ENCODE measurements at places on chromosomes 11 and 22.

GRCh38 chr11:75845324-75845723 is 30.3 kb downstream of the UVRAG start:
- DNase-seq: no peak

DNA sequence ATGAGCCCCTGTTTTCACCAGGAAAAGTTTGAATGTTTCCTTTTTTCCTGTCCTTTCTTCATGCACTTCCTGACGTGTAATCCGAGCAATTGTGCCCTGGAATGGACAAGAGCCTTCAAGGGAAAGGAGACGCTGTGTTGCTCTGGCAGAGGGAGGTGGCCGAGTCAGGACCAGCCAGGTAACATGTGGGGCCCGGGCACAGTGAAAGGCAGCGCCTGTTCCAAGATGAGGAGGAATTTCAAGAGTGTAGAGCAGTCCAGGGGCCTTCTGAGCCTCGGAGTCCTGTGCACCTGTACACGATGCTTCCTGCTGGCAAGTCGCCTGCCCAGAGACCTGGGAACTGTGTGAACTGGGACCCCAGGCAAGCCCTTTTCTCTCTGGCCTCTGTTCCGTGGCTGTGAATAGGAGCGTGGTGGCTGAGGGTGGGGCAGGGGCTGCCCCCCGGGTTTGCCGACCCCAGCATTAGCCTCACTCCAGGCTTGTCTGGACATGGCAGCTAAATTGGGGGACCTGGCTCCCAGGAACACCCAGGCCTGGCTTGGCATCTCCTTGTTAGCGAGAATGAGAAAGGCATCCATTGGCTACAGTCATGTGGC is 92.0 kb downstream of the MYEOV start:
- no peak for DNase-seq

- DNase-seq: no peak
Observed at GRCh38 chr11:20211691-20212090, 51.4 kb upstream of the DBX1 start.

DNA sequence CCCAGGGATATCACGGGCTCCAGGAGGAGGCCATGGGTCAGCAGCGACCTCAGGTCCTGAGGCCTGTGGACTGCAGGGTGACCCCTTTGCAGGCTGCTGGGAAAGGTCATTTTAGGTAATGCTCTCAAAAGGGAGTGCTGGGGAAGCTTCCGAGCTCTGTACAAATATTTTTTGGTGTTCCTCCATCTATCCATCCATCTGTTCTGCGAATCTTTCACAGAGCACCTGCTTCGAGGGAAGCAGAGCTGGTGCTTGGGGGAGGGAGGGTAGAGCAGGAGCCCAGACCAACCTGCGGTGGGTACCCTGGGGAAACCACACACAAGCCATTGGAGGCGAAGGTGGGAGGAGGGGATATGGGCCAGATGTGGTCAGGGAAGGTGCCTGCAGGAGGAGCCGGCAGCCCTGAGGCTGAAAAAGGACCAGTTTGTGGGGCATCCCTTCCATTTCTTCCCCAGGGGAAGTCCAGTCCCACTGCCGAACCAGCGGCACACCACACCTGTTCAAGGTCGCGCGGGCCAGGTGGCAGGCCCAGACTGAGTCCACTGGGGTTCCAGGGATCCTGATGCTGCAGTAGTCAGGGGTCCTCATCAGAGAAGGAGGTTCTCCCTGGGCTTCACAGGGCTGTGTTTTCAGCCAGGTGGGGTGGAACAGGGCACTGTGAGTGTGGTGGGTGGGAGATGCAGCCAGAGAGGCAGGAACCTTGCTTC is 13.1 kb downstream of the GNAZ start:
- no peak for DNase-seq

GRCh38 chr22:45738206-45738605 is 66.6 kb downstream of the ATXN10 start:
- no peak for DNase-seq

DNA sequence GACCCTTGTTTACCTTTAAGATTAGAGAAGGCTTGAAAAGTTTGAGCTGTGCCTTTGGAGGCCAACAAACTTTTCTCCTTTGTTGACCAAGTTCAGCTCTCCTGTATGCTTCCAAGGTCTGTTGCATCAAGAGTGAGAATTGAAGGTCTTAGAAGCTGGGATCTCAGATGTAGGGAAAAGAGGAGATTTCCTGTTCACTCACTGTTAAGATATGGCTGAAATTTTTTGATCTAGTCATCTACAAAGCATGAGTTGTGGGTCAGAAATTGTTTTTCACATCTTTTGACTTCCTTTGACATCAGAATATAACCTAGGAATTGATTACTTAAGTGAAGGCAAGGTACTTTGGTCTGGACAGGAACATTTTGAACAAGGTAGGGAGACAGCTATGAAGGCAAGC is 12.1 kb downstream of the OR51B4 start:
- no peak for DNase-seq

GRCh38 chr11:111047374-111047773 is 198.2 kb upstream of the POU2AF2 start:
- no peak for DNase-seq

DNA sequence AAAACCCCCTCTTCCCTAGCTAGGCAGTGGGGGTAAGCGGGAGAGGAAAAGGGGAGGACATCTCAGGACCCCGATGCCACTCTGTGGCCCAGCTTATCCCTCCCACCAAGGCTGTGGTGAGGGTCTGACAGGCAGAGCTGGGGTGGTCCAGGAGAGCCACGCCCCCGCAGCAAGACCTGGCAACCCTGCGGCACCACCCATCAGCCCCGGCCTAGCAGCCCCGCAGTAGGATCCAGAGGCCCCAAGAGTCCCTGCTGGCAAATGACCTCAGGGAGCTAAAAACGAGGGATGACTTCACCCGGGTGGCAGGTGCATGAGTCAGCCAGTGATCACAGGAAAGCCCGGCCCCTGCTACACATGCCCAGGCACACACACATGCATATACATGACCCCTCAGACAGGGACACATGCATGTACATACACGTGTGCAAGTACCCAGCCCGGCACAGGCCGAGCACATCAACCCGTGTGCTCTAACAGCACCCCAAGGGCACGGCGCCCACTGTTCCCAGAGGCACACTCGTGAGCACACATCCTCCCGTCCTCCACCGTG is 32.3 kb downstream of the ARVCF start:
- no peak for DNase-seq

- no peak for DNase-seq
Observed at GRCh38 chr11:80958361-80958760, 1517.5 kb upstream of the TENM4 start.

DNA sequence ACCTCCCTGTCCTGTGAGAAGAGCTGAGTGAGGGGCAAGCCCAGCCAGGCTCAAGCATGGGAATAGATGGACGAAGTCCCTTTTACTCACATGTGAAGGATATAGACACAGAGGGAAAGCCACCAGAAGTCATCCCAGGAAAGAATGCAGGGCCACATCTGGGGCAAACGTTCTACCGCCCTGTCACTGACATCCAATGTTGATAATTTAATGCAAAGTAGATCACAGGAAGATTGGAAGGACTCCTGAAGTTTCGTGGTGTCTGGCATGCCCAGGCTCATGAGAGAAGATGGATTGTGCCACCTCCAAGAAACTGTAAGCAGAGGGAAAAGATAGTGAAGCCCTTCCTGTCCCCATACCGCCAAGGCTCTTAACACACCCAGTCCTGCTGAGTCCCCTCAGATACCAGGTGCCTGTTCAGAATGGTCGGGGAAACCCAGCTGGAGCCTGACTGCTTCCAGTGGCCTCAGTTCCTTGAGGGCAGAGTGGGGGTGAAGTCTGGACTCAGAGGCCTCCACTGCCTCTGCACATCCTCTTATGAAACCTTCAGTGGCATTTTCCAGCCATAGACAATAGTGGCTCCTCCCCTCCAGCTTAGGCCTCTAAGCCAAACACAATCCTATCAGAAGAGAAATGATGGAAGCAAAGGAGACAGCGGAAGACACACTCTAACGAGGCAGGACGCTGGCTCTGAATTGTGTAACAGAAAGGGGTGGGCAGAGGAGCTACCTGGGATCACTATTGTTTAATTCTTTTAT is 7.5 kb upstream of the STK33 start:
- DNase-seq: no peak

DNA sequence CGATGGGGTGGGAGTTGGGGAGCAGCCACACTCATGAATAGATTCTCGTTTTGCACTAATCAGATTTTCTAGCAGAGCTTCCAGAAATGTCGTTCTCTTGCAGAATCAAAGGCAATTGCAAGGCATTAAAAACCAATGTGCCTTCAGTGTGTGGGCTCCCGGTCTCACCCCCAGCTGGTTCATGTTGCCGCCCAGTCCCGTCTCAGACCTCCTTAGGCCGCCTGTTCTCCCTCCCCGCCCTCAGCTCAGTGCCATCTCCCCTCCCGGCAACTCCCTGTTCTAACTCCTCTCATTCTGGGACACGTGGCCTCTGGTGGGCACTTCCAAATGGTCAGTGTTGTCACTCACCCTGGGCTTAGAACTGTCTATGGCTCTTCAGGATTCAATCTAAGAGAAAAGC is 42.5 kb upstream of the SMIM38 start:
- no peak for DNase-seq

Measured in activated CD4-positive, alpha-beta T cell treated with anti-CD3 and anti-CD28 coated beads for 24 hours (primary cell).